ENCODE measurements at places on chromosomes 2 and 18.
A peak's percentile ranks its signal among the peaks of the same experiment; 100 is the strongest.

GRCh38 chr2:40488927-40489677 is 37.2 kb upstream of the SLC8A1 start:
- DNase-seq, result peak; percentile 22

- DNase-seq, result no peak
These were observed 250.6 kb downstream of the EIPR1 start for GRCh38 chr2:3126911-3127621.

DNA sequence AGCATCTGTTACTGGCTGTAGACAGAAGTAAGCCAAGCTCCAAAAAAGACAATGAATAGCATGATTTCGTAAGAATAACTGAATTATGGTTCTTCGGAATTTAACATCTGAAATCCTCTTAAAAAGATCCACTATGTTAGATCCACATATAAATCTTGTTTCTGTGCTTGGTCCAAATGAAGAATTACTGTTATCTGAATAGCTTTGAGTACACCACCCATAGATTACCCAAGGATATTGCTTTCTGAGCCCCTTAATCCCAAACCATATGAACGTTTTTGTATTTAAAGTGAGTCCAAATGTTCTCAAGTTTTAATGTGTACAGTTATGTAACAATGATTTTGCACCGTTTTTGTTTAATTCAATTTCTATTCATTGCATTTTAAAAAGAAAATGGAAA is 124.9 kb downstream of the DSC3 start:
- no peak for DNase-seq

- peak; percentile 64 for DNase-seq
These were observed 470.6 kb upstream of the MEX3C start for GRCh38 chr18:51668101-51668500.

GRCh38 chr18:63318889-63319382 is 633 bp downstream of the BCL2 start:
- no peak for DNase-seq

DNA sequence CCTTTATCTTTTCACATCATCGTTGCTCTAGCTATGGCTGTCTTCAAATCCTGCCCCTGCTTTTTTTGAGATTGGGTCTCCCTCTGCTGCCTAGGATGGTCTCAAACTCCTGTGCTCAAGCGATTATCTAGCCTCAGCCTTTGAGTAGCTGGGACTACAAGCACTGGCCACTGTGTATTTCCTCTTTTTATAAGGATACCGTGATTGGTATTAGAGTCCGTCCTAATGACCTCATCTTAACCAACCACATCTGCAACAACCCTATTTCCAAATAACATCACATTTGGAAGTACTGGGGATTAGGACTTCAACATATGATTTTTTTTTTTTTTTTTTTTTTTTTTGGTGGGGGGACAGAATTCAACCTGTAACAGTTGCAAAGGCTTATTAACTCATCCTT is 9.1 kb downstream of the RESP18 start:
- no peak for DNase-seq

GRCh38 chr2:61421611-61422010 is 49.3 kb downstream of the USP34 start:
- no peak for DNase-seq

DNA sequence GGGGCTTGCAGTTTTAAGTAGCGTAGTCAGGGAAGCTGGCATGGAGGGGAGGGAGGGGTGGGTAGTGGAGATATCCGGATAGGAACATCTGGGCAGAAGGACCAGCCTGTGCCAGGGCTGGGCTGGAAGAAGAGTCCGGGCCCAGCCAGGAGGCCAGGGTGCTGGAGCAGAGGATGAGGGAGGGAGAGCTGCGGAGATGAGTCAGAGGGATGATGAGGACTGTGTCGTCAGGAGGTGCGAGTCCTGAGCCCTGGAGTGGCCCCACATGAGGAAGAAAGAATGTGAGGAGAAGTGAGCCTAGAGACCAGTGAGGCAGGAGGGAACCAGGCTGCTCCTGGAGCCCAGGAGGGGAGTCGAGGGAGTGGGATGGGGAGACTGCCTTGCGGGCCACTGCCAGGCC is 82.4 kb downstream of the CTIF start:
- DNase-seq, result peak; percentile 85

- no peak for DNase-seq
These were observed 45.4 kb downstream of the ASAP2 start for GRCh38 chr2:9252002-9252357.

DNA sequence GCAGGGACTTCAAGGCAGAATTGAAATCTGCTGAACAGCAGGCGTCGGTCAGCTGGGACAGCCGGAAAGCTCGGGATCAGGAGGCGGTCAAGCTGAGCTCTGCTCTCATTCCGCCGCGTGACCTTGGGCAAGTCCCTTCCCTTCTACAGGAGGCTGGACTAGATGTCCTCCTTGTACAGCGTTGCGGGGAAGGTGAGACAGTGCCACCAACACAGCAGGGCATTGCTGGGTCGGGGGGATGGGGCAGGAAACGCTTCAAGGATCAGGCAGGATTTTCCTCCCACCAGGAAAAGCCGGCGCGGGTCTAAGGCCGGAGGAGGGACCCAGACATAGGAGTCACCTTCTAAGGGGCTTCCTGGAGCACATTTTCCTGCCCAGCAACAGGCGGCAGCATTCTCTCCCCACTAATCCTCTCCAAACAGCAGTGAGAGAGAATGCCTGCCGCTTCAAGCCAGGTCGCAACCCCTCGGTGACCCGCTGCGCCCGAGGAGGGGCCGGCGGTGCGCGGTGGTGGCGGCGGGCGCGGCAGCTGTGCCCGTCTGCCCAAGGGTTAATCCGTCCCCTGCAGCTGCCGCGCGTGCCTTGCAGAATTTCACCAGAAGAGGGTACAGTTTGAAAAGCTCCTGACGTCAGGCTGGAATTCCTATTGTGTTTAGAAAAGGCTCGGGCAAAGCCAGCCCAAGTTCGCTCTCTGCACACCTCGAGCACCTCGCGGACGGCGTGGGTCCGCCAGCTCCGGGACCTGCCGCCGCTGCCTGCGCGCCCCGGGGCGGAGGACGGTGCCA is at the start of gene KCNF1:
Gene KCNF1, plus strand, starts transcription at position 644 of the 785 bp plus-strand sequence. CDS start 493 bp downstream, outside the sequence.
- DNase-seq, result peak; percentile 53
